ENCODE measurements at places on chromosomes 13 and 19. TPM values are rescaled to one million over a fixed set of nuclear protein-coding genes. Genes with fewer than 3 reads are reported as not detected.

CEACAM16 gene
- not detected for total RNA-seq

DNA sequence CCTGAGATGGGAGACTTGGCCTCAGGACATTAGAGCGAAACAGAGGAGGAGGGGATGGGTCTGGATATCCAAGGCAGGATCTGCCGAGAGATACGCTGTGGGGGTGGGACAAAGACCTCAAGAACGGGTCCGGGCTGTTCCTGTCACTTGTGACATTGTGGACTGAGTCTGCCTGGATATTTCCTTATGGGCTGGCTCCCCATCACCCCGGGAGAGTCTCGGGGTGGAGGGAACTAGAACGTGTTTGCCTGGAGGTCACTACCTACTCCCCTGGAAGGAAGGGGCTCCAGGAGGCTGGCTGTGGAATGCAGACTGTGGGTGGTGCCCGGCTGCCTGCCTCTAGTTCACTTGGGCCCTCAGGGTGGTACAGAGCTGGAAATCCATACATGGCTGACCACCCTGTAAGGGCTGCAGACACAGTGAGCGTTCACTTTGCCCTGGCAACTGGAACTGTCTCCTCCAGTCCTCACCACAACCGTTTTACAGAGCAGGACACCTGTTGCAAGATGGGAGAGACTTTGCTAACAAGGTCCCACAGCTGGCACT, 26.4 kb downstream of the DNM2 start:
- DNase-seq: no peak

GNG7 gene
- 9.2 TPM for total RNA-seq

ERICH6B gene
- not detected for total RNA-seq

DNA sequence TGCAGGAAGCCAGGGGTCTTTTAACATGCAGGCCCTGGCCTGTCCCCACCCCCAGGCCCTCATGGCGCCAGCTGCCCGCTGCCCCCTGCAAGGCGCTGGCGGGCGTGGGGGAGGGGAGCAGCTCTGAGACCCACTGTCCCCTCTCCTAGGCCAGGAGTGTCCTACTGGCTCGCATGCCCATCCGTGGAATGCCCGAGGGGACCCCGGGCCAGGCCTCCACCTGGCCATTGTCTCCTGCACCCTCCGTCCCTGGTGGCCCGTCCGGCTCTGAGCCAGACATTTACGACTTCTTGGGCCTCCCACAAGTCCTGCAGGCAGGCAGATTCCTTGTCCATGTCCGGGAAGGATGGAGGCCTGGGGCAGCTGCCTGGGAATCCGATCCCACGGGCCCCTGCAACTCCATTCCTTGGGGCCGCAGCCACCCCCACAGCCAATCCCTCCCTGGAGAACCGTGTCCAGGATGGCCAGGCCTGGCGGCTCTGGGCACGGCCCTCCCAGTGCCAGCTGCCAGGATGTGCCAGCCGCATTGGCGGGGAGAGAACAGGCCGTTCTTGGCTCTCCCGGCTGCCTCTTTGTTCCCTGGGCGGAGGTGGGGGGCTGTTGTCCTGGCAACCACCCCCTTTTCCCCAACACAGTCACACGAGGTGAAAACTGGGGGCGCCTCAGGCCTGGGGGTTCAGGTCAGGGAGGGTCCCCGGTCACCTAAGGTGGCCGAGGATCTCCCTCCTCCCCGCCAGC, 10.5 kb upstream of the PLIN3 start:
- peak; percentile 34 for DNase-seq

ZNF486 gene
- total RNA-seq: not detected

GRCh38 chr19:57099199-57099661, 20.6 kb upstream of the USP29 start:
- peak; percentile 51 for DNase-seq

DNA sequence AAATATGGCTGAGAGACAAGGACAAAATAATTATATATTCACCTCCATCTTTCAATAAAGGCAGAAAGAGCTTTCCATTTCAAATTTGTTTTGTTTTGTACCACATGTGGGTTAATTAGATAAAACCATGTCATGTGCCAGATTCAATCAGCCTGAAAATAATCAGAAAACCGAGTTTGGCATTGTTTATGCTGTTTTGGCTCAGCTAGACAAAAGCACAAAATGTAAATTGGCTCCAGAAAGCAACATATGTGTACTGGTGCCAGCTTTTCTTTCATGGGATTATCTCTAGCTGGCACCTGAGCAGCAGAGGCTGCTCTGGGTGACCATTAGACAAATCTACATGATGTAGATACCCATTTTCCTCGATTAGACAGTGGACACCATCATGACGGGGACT, 9.2 kb upstream of the DNAJC15 start:
- DNase-seq: peak; percentile 58

CLDN10 gene
- not detected for total RNA-seq

DNA sequence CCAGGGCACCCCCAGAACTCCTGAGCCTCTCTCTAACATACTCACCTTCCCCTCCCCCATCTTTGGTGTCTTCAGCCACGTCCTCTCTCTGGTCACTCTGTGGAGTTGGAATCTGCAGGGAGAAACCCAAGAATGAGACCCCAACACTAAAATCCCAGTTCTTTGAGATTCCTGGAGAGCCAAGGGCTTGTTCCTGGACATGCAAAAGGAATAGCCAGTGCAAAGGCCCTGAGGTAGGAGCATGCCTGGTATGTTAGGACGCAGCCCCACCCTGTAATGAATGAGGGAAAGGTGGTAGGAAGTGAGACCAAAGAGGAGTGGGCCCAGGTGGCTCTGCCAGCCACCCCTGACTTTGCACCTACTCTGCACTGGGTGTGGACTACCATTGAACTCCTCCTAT, 2.4 kb upstream of the LPAR2 start:
- DNase-seq: no peak

MUC16 gene
- not detected for total RNA-seq

Data from G401 (cell line).